Stimulated activated CD4-positive, alpha-beta T cell treated with anti-CD3 and anti-CD28 coated beads, Interleukin-1b, Interleukin-23, amount 100 ng/mL, for 4 hours (primary cell): ENCODE measurements at places on chromosomes 2 and 18.

DNA sequence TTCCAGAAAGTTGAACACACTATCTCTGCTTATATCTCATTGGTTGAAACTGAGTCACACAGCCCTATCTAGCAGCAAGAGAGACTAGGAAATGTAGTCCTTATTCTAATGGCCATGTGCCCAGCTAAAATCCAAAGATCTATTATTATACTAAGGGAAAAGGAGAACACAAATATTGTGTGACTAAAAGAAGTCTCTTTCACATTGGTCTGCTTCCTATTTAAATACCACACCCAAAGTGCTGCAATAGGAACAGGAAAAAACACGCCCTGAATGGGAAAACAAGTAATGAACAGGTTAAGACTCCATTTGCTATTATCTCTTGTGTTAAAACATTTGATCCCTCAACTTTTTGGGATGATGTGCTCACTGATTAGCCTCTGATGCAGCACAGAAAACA is 86.8 kb upstream of the BARD1 start:
- DNase-seq, result no peak

- no peak for DNase-seq
These were observed 234.9 kb upstream of the CYRIA start for GRCh38 chr2:16900405-16901025.

GRCh38 chr18:24346254-24346653 is 51.4 kb downstream of the OSBPL1A start:
- no peak for DNase-seq

DNA sequence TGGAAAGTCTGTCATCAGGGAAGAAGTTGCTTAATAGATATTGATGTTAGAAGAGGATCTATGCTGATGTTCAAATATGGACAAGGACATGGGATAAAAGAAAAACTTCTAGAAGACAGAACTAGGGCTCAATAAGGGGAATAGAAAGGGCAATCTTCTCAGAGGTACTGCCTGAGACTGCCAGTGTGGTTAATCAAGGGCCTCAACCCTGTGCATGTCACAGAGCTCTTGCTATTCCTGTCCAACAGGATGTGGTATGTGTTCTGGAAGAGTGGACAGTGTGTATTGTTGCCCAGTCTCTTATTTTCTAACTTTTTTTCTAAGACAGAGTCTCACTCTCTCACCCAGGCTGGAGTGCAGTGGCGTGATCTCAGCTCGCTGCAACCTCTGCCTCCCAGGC is 27.8 kb upstream of the RNF125 start:
- no peak for DNase-seq

DNA sequence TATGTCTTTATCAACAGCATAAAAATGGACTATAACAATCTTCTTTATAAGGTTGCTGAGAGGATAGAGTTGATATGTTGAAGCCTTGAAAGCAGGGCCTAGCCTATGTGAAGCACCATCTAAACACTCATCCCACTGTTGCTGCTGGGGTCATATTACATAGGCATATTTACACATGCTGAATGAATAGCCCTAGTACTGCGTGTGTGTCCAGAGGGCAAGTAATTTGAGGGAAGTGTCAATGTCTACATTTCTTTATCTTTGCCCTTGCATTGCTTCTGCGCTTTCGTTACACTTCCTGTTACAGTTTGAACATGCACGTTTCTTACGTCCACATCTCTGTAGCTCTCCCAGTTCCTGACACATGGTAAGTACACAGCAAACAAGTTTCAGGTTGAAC is 280.3 kb upstream of the ATP5MC3 start:
- no peak for DNase-seq

DNA sequence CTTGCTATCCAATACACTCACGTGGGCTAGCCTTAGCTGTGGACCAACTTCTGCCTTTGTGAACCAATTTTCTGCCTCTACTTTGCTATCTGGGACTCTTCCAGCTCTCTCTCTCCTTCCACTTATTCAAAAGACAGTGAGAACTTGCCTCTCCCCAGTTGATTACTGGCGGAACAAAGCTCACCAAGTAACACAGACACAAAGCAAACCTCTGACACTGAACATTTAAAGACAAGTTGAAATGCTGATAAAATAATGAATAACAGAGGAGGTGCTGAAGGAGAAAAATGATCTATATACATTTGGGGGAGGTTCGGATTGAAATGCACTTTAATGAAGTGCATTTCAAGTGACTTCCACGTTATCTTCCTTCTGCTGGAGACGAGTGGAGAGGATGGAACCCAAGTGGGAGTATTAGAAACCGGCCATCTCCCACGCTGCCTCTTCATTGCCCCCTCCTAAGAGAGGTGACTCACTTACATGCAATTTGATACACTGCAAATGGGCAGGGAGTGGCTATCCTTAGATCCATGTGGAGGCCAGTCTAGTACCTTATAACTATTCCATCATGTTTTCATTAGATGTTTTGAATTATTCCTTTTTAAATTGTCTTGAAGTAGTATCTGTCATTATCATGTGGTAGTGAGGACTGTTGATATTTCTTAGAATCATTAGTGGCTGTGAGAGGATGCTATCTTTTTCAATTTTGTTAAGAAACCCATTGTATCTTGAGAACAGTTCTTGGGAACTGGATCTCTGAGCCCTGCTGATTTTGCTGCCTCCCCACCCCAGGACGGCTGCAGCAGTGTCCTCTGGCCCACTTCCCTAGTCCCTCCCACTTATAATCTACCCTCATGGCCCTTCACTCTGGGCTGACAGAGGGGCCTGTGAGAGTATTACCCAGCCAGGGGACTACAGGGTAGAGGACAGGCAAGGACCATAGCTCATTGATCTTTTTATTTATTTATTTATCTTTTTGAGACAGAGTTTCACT is 6.0 kb upstream of the GLI2 start:
- DNase-seq, result no peak

DNA sequence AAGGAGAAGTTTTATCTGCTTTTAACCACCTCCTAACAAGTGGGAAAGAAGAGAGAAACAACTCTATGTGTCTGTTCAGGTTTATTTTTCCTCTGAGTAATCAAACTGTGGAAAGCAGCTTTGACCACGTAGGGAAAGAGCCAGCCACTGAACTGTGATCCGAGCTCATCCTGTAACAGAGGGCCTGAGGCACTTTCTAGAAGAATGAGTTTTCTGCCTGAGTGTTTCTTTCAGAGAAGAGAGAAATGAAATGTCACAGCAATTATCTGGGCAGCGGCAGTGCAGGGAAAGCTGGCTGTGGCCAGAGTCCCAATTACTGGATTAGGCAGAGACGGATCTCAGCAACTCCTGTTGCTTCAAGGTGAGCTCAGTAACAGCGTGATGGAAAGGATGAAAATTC is 151.9 kb downstream of the CD226 start:
- no peak for DNase-seq
